Neural progenitor cell (in vitro differentiated cells): ENCODE measurements at places on chromosomes 5 and 9. TPM values are rescaled to one million over a fixed set of nuclear protein-coding genes. Genes with fewer than 3 reads are reported as not detected.

DNA sequence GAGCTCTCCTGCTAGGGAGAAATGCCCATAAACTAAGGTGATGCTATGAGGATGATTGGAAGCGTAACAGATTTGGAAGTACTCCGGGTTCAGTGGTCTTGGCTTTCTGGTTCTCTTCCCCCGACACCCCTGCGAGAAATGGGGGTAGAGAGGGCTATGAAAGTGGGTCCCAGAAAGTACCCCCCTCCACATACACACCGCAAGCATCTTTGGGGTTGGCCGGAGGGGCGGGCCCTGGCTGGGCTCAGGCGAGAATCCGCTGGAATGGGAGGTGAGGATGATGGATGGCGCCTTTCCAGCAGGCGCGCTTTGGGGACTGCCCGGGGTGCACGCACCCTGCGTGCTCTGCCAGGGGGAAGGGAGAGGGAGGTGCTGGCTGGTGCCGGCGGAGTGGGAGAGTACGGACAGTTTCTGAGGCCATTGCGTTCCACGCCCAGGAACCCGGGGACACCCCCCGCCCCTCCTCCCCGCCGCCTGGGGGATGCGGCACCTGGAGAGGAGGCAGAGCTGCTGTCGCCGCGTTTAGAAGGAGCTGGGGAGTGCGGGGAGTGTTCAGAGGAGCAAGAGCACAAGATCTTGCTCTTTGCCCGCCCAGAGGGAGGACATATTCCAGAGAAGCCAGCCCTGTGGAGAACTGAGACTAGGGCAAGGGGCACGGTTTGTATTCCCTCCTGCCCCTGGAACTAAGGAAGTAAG, 1.9 kb downstream of the PCSK5 start:
- peak; percentile 61 for DNase-seq

DNA sequence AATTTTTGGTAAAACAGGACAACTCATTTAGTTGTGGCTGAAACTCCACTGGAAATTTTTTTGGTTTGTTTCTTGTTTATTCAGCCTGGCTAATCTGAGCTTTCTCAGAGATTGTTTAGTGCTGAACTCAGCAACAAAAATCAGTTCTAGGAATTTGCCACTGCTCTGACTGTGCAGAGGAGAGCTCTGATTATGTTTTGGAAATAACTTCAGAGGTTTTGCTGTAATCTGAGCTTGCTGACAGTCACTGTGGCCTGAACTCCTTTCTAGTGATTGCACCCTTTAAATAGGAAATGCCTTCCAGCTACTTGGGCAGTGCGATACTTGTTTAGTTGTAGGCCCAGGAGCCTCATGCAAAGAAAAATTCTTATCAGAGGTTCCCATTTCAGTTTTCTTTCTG, 60.2 kb downstream of the OSTF1 start:
- no peak for DNase-seq

MRNIP gene
- total RNA-seq, result 68.5 and 73.5 TPM in 2 replicates

- DNase-seq, result no peak
These were observed 100.5 kb downstream of the TLE4 start for GRCh38 chr9:79672236-79672635.

GRCh38 chr9:91606255-91606995, 182.8 kb upstream of the NFIL3 start:
- no peak for DNase-seq

GCNT4 gene
- total RNA-seq, result 0.17 and 0.25 TPM in 2 replicates

DNA sequence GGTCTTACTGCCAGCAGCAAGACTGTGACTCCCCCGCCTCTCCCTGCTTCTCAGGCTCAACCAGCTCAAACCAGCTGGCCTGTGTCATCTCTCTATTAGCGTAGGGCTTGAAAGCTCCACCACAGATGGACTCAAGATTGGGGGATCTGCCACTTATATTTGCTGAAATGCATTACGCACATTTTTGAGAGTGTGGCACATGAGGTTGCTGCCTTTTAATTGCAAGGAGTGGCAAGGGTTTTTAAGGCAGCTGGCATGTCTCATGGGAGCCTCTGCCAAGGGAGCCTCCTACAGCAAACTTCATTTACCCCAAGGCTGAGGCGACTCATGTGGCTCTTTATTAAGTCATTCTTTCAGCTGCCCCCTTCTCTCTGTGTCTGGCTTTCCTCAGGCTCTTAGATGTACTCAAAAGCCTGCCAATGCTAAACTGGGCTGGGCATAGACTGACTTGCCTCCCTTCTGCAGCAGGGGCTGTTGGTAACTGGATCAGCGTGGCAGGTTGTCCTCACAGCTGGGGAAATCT, 219.3 kb downstream of the SMARCA2 start:
- no peak for DNase-seq

TSTD2 gene
- 31.5 and 45.4 TPM in 2 replicates for total RNA-seq

DNA sequence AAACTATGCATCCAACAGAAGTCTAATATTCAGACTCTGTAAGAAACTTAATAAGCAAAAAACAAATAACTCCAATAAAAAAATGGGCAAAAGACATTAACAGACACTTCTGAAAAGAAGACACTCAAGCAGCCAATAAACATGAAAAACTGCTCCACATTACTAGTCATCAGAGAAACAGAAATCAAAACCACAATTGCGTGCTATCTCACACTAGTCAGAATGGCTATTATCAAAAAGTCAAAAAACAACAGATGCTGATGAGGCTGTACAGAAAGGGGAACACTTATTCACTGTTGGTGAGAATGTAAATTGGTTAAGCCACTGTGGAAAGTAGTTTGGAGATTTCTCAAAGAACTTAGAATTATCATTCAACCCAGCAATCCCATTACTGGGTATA, 101.2 kb upstream of the TRIM32 start:
- no peak for DNase-seq

DNA sequence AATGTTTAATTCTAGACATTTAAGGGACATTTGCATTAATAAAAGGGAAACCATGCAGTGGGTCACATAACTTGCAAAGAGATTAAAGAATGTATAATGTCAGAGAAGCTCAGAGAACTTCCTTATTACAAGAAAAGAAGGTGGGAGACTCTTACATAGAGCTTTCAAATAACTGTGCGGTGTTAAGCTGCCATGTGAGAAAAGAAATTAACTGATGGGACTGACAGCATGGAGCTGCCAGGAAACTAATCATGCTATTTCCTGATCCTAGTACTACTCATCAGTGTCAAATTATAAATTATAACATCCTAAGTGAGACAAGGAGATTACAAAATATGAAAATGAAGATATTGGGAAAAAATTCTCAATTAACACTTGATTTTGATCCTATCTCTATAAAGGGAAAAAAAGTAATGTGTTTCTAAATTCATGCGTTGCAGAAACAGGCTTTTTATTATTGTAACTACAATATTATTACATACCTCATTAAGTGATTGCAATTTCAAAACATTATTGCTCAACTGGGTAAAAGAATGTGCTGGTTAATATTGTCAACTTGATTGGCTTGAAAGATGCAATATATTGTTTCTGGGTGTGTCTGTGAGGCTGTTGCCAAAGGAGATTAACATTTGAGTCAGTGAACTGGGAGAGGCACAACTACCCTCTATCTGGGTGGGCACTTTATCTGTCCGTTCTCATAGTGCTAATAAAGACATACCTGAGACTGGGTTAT, 609.5 kb upstream of the NUDT12 start:
- no peak for DNase-seq

DNA sequence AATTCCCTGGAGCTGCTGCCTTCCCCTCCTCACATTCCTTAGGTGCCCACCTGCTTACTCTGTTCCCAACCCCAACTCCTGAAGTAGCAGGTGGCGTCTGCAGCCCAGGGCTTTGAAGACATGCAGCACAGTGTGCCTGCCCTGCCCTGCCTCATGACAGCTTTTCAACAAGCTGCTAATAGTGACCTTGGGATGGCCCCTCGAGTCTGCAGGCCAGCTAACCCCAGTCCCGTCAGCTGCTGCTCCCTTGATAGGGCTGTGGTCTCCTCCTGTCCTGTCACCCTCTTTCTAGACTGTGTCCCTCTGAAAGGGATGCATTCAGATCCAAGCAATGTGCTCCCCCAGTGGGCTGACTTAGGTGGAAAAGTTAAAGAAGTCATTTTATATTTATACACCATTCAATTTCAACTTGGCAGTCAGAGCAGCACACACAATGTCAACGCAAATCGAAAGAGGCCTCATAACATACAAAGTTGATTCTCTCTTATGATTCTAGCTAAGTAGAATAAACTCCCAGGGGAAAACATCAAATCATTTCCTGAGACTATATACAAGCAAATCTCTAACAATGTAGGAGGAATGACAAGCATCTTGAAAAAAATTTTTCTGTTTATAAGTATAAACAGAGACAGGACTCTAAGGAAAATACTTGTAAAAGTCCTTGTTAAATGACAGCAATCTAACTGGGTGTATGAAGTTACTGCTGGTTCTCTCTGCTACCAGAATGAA, 37.9 kb downstream of the ADRB2 start:
- no peak for DNase-seq

DNA sequence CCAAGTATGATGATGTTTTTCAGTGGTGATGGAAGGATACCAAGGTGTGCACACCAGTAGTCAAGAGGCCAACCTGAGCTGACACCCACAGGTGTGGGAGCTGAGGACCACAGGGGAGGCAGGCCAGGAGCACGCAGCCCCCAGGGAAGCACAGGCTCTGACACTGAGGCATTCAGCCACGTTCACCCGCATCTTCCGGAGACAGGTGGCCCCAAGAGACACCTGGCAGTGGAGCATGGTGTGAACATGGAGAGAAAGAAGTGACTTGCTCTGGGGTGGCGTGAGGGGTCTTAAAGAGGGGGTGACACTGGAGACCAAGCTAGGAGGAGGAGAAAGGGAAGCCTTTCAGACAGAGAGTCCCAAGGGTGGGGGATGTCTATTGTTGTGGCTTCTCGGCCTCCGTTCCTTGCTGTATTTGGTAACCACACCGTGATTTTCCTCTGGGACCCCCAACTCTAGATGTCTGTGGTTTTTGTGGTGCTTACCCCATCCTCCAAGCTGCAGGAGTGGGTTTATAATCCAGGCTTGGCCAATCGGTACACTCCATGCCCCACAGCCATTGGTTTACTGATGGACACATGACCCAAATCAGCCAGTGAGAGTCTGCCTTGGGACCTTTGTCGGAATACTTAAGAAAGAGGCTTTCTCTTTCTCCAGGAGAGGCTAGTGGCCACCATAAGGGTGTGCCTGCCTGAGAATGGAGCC, 84.6 kb downstream of the HRH2 start:
- no peak for DNase-seq

- no peak for DNase-seq
These were observed 5.5 kb upstream of the LTC4S start for GRCh38 chr5:179788193-179788854.

DNAJB5 gene
- 17.4 and 26.9 TPM in 2 replicates for total RNA-seq

DNA sequence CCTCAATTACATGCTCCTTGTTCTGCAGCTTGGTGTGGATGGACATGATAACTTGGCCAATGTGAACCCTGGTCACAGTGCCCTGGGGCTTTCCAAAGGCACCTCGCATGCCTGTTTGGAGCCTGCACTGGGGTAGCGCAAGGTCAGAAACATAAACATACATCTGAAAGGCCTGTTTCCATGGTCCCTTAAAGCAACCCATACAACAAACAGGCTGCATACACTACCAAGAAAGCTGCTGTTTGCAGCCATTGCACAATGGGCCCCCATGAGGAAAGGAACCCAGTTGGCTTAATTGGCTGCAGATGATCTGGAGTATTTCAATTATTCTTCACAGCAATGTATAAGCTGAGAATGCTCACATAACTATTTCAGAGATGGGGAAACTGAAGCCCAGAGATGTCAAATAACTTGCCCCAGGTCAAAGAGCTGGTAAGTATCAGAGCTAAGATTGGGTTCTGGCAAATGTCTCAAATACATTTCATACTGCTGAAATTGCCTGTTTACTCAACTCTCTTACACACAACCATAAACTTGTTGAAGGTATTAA, 233.9 kb downstream of the ASTN2 start:
- DNase-seq, result no peak

DNA sequence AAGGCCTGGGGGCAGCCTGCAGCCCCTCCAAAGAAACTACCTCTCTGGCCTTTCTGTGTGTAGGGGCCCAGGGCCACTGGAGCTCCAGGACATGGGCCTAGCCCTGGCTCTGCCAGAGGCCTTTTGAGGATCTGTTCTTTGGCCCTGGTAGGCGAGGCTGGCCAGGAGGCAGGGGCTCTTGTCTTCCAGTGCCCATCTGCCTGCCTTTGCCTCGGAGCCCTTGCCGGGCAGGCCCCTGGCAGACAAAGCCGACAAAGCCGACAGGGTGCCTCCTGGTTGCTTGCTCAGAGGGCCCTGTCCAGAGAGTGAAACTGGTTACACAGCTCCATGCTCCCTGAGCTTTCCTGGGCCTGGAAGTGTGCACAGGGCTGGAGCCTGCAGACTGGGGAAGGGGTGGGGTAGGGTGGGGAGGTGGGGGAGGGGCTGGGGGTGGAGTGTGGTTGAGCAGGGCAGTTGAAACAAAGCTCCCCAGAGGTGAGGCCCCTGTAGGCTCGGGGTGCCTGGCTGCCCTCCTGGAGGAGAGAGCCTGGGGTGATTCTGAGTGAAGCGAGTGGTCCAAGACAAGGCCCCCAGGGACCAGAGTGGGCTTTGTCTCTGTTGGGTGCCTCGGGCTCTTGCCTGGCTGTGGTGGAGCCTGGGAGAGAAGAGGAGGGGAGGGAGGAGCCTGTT, 29.3 kb downstream of the PTPA start:
- DNase-seq, result peak; percentile 58

DNA sequence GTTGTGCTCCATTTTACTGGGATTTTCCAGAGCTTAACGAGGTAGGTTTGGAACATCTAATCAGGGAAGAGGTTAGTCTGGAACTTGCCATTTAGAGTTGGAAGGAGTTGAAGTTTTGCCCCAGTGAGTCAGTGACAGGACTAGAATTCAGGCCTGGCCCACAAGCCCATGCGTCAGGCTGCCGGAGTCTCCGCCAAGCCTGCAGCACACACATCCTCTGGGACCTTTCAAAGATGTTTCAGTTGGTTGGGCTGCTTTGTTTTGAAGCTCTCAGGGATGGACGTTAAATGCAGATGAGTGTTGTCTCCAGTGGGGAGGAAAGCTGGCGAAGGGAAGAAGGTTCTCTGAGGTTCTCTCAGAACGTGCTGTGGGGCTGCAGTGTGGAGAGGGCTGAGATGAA, 147.0 kb downstream of the PSAT1 start:
- no peak for DNase-seq

- DNase-seq, result no peak
These were observed 539.5 kb downstream of the EBF1 start for GRCh38 chr5:158560170-158560569.

GRCh38 chr5:62306323-62306895, 403 bp downstream of the KIF2A start:
- DNase-seq, result no peak

C5orf58 gene
- not detected in 2 replicates for total RNA-seq

DNA sequence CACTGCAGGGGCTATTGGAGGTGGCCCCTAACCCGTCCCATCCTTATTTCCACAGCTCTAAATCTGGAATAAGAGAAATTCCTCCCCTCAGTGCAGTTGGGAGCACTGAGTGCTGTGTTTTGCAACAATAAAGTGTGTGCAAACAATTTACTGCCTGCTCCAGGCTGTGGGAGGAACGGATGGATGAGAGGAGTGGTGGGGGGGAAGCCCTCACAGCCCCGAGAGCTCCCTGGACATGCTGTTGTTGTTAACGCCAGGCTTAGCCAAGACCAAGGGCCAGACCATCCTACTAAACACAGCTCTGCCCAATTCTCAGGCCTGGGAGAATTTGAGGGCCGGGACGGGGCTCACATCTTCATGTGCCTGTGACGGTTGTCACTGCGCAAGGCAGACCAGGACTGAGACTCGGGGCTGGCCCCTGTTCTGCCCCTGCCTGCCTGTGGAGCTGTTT, 200.2 kb downstream of the DAB2IP start:
- no peak for DNase-seq

WNT8A gene
- 0.25 TPM in 1 of 2 replicates, not detected in the other for total RNA-seq

ANKRD18A gene
- total RNA-seq, result 2.3 and 3.0 TPM in 2 replicates

GRCh38 chr5:81418606-81419005, 24.7 kb upstream of the ACOT12 start:
- DNase-seq, result no peak

EIF4EBP3 gene
- total RNA-seq, result 0.53 and 1.1 TPM in 2 replicates

GRCh38 chr5:122967085-122967484, 69.4 kb downstream of the PPIC start:
- DNase-seq, result no peak
